ENCODE measurements at places on chromosomes 11 and 22. TPM values are rescaled to one million over a fixed set of nuclear protein-coding genes. Genes with fewer than 3 reads are reported as not detected.

The SVIP gene
- 79.4 TPM for total RNA-seq

The TSKU gene
- total RNA-seq = 2.7 TPM

The LARGE2 gene
- total RNA-seq = 1.5 TPM

The FGF19 gene
- total RNA-seq = not detected

The DGCR2 gene
- 22.2 TPM for total RNA-seq

The DERL3 gene
- total RNA-seq = 5.9 TPM

The SERHL2 gene
- 2.1 TPM for total RNA-seq

GRCh38 chr22:49647627-49648026 is 180.0 kb downstream of the BRD1 start:
- no peak for DNase-seq

- DNase-seq = no peak
These were observed 133.6 kb downstream of the C11orf91 start for GRCh38 chr11:33567004-33567403.

- no peak for DNase-seq
These were observed 56.5 kb upstream of the APOA1 start for GRCh38 chr11:116893906-116894305.

- no peak for DNase-seq
These were observed 20.0 kb downstream of the POLR3H start for GRCh38 chr22:41524251-41524661.

DNA sequence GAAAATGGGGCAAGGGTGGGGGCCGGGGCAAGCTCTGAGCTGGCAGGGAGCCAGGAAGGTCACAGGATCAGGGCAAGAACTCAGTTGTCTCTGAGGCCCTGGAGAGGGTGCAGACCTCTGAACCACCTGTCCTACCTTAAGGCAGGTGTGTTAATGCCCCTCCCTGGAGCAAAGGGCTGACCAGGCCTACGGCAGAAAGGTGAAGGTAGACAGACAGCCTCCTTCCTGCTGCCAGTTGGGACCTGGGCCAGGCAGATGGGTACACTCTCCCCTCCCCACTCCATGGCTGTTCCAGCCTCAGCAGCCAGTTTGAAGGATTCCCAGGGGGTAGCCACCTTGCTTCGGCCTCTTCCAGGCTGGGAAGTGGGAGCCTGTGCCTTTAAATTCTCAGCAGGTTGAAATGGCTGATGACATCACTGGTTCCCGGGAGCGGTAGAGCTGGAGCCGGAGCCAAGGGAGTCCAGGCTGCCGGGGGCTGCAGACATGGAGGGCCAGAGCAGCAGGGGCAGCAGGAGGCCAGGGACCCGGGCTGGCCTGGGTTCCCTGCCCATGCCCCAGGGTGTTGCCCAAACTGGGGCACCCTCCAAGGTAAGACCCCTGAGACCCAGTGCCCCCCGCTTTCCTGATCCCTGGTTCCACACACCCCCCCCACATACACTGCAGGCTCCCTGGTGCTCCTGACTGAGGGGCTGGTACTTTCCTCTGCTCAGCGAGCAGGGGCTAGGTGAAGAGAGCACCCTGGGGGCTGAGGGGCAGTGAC is at the start of gene INPP5J:
TSS of gene INPP5J (plus strand) at position 435 of the 760 bp plus-strand sequence. CDS start at position 484, 49 bp downstream.
- DNase-seq = no peak

GRCh38 chr11:72406540-72407527 is 27.5 kb downstream of the CLPB start:
- DNase-seq = no peak

- no peak for DNase-seq
These were observed 41.2 kb upstream of the MICAL2 start for GRCh38 chr11:12069066-12069676.

DNA sequence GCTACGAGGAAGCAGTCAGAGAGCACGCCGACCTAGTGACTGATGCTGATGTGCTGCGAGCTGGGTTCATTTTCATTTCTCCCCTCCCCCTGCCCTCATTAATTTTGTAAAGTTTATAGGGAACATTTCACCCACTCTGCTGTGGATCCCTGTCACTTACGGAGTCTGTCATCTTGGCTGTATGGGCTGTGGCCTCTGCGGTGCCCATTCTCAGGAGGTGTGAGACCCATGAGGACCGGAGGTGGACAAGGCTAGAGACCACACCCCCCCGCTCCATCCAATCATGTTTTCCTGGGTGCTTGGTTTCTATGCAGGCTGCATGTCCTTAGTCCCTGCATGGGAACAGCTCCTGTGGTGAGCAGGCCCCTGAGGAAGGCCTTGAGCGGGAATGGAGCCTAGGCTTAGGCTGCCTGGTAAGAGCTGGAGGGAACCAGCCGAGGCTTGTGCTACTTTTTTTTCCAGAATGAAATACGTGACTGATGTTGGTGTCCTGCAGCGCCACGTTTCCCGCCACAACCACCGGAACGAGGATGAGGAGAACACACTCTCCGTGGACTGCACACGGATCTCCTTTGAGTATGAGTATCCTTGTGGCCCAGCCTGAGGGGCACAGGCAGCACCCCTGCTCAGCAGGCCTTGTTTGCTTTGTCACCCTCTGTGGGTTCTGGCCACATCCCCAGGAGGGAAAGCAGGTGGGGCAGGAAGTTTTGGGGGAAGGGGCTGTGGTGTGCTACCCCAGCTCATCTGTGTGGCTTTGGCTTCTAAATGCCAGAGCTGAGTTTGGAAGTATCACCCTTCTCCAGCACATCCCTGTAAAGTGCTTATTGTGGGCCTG is 19.1 kb downstream of the CLDN5 start:
- no peak for DNase-seq
